Activated T-helper 1 cell treated with anti-CD3 and anti-CD28 coated beads, Interleukin-2, amount 50 U/mL, for 16 hours (primary cell): ENCODE measurements at places on chromosomes 1 and 21.

- no peak for DNase-seq
These were observed 73.4 kb upstream of the PPM1J start for GRCh38 chr1:112788561-112788960.

DNA sequence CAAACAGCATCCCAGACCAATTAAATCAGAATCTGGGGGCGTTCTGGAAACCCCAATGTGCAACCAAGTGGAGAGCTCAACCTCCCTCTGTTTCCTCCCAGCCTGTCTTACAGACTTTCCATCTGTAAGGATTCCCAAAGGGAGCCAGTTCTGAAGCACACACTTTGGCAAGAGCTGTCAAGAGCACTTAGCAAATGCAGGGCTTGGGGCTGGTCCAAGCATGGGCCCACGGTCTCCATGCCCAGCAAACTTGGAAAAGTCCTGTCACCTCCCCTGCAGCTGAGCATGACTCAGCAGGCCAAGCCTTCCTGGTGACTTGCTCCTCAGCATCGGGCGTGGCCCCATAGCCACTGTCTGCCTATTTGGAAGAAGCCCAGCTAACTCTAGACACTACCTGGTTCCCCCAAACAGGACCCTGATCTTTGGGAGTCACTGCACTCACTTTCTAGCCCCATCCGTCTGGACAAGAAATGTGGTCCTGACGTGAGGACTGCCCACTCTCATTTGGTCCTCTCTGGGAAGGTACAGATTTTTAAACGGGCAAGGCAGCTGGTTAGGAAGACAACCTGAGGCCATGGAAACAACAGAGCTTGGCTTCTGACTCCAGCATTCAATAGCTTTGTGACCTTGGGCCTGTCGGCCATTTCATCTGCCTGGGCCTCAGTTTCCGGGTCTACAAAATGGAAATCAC is 16.9 kb downstream of the SLC2A1 start:
- DNase-seq, result no peak

DNA sequence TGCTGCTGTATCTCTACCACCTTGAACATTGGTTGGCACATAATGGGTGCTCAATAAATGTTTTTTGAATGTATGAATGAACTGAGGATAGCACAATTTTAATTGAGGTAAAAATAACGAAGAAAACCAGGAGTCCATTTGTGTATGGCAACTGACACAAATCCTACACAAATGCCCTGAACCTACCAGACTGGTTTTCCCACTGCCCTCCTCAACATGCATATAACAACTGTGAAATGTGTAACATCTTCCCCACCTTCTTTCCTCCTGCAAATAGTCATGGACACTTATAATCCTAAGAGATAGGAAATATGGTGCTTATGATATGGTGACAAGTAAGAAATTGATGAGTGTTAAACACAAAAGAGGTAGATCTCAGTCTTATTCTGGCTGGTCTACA is 9.9 kb upstream of the LMO4 start:
- DNase-seq, result no peak

DNA sequence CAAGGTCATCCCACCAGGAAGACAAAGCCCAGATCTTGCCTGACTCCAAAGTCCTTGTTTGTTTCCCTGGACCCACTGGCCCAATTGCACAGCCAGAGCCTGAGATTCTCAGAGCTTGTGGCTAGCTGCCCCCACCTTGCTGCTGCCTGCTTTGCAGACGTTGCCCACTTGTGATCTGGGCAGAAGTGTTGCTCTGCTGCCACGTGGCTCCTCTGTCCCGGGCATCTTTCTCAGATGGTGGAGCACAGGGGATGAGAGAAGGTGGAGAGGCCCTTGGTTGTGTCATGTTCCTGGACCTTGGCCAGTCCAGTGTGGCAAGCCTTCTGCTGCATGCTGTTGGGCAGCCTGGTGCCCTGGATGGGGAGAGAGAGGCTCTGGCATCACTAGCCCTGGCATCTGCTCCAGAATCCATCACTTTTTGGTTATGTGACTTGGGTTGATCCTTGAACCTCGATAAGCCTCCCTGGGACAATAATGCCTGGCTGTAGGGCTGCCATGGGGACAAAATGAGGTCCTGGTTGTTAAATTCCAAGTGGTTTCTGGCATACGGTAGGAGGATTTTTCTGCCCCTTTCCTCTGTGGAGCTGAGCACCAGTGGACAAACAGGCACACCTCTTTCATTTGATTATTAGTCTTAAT is 1.5 kb upstream of the NR0B2 start:
- no peak for DNase-seq

GRCh38 chr1:241271427-241271826 is 85.6 kb downstream of the RGS7 start:
- DNase-seq, result no peak

DNA sequence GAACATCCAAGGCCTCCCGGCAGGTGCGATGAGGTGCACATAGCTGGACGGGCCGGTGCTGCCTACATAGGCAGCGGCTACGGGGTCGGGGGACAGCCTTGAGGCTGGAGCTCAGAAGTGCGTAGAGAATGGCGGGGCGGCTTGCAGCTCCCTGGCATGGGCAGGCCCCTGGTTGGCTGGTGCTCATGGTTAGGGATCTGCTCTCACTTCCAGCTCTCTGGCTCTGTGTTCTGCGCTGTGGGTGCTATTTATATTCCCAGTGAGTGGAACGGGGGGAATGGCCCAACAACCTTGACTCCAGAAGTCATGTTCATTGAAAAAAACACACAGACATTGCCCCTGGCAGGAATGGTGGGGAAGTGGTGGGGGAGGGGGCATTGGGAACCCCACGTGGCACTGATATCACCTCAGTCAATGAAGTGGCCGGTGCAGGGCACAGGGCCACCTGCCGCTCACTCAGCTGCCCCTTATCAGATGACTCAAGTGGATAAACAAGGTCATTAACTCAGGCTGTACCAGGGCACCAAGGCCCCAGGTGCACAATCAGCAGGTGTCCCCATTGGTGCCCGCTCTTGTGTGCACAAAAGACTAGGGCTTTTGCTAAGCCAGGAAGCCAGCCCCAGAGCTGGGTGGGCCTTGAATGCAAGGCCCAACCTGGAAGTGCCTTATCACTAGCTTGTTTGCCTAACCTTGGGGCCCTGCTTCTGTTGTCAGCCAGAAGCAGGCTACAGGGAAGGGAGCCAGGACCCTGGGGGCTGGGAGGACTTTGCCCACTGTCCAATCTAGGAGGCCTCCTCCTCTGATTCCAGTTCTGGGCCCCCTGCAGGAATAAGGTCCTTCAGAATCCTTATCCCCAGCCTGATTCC is at the start of gene NR0B2:
Gene NR0B2, minus strand, starts transcription at position 222 of the 866 bp plus-strand sequence. Its CDS starts 35 bp downstream, at position 187.
- no peak for DNase-seq

- DNase-seq, result no peak
These were observed 231.4 kb downstream of the CHRM3 start for GRCh38 chr1:239617731-239618130.

DNA sequence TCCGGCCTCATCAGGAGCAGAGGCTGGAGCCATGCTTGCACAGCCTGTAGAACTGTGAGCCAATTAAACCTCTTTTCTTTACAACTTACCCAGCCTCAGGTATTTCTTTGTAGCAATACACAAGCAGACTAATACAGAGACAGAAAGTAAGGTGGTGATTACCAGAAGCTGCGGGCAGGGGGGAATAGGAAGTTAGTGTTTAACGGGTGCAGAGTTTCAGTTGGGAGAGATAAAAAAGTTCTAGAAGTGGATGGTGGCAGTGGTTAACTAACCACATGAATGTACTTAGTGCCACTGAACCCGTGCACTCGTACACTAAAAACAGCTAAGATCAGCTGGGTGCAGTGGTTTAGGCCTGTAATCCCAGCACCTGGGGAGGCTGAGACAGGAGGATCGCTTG is 80.4 kb upstream of the TARDBP start:
- no peak for DNase-seq

DNA sequence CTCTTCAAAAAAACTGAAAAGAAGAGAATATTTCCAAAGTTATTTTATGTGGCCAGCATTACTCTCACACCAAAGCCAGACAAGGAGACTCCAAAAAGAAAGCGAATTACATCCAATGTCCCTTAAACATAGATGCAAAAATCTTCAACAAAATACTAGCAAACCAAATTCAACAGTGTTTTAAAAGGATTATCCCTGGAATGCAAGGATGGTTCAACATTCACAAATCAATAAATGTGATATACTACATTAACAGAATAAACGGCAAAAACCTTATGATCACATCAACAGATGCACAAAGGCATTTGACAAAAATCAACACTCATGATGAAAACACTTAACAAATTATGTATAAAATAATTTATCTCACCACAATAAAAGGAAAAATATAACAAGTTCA is 207.8 kb downstream of the DENND1B start:
- DNase-seq, result no peak

- DNase-seq, result no peak
These were observed 122.0 kb downstream of the ADSS2 start for GRCh38 chr1:244329591-244330317.

GRCh38 chr1:166865926-166866325 is 10.1 kb downstream of the TADA1 start:
- no peak for DNase-seq

DNA sequence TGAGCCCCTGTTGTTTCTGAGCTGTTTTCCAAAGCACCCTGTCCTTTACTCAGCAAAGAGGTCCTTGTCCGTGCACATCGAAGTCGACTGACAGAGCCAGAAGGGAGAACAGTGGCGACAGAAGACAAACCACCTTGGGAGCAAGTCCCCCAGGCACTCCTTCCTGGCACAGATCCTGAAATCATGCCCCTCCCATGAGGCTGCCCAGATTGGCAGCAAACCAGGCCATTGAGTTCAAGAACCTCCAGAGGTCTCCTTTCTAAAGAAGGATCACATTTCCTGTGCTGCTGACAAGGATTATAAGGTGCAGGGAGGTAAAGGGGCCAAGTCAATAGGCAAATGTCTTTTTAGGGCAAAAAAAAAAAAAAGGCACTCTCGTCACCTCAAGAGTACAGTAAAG is 84.7 kb upstream of the HIVEP3 start:
- DNase-seq, result no peak

- DNase-seq, result no peak
These were observed 922 bp upstream of the FCRLB start for GRCh38 chr1:161720422-161720821.

GRCh38 chr1:155107309-155108264 is 20.1 kb upstream of the EFNA1 start:
- DNase-seq, result no peak

- no peak for DNase-seq
These were observed 505 bp downstream of the LMNA start for GRCh38 chr1:156114919-156115513.

- DNase-seq, result no peak
These were observed 2.5 kb downstream of the AGO4 start for GRCh38 chr1:35810096-35810881.

GRCh38 chr1:23103001-23103889 is 65.4 kb downstream of the LUZP1 start:
- no peak for DNase-seq

GRCh38 chr1:110011527-110012041 is 22.8 kb upstream of the STRIP1 start:
- DNase-seq, result no peak

DNA sequence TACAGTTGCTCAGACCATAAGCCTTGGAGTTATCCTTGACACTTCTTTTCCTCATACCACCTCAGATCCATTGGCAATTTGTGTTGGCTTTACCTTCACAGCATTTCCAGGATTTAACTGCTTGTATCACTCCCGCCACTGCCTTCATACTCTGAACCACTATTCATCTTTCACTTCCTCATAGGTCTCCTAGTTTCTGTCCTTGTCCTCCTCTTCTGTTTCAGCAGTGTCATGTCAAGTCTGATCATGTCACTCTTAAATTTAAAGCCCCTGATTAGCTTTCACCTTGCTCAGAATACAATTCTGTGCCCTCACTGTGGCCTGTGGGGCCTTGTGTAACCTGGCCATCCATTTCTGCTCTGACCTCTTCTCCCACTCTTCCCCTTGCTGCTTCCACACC is 34.7 kb upstream of the C1orf115 start:
- no peak for DNase-seq

DNA sequence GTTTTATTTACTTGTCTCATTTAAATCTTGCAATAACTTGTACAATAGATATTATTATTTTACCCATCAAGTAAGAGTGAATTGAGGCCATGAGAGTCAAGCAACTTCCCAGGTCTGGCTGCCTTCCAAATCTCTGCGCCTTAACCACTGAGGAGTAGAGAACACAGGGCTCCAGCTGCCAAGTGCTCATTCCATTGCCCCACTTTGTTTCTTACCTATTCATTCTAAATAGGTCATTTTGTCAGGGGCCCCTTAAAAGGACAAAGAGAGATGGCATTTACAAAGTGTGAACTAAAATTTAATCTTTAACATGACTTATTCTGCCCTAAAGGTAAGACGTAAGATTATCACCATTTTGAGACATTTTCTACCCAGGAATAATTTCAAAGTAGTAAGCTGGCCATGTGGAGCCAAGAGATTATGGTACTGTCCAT is 3.5 kb downstream of the PPP1R15B start:
- no peak for DNase-seq

GRCh38 chr1:109225711-109226445 is 12.2 kb downstream of the SARS1 start:
- no peak for DNase-seq

GRCh38 chr1:14435368-14436023 is 163.0 kb upstream of the KAZN start:
- no peak for DNase-seq

DNA sequence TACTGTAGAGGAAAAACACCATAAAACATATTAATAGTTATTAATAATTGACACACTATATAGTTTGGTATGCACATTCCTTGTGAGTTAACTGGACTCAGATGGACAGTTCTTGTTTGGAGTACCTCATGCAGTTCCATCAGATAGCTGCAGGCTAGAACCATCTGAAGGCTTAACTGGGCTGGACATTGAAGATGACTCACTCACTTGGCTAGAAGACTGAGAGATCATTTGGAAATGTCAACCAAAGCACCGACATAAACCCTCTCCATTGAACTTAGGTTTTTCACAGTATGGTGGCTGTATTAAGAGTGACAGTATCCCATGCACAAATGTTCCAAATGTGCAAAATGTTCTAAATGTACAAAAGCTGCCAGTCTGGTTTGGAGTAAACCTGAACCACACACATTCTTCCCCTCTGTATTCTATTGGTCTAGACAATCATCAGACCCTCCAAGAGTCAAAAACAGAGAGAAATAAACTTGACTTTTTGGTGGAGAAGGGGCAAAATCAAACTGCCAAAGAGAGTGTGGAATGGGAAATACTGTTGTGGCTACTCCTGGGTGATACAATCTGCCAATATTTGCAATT is 708.4 kb downstream of the KCNT2 start:
- DNase-seq, result no peak

GRCh38 chr1:160542303-160542945 is 19.4 kb upstream of the SLAMF6 start:
- no peak for DNase-seq

DNA sequence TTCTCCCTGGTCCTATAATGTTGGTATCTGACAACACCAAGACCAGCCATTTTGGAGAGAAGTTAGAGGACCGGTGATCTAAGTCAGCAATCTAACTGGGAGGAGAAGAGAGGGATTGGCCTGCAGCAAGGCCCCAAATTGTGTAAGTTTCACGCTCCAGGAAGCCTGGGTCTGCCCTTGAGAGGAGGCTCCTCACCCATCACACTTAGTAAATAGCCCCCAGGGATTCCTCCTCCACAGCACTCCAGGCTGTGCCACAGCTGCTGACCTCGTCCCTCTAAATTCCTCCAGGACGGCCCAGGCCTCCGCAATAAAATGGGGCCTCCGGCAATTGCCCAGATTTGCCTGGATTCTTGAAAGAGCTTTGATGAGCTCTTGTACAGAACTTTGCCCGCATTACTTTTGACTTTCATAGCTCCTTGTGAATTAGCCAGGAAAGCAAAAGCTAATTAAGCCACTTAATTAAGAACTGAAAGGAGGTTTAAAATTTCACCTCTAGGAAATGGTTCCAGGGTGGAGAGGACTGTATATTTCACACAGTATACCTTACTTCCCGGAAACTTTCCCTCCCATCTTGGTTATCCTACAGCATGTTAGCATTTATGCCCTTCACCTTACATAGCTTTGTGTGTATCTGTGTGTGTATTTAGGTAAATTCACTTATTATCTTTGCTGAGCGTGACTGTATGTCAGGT is 90.5 kb downstream of the LAMC2 start:
- DNase-seq, result no peak
